ENCODE measurements at places on chromosomes 16 and 17. TPM values are rescaled to one million over a fixed set of nuclear protein-coding genes. Genes with fewer than 3 reads are reported as not detected.

FOXL1 gene
- not detected for total RNA-seq

CORO6 gene
- total RNA-seq = 1.7 TPM

UTS2R gene
- total RNA-seq = not detected

OR1F1 gene
- total RNA-seq = 0.38 TPM

CDH1 gene
- 0.64 TPM for total RNA-seq

MYO15A gene
- 2.0 TPM for total RNA-seq

C16orf86 gene
- total RNA-seq = 4.4 TPM

GRCh38 chr17:17356149-17356930 lies 53.2 kb downstream of the NT5M start:
- peak; percentile 51 for DNase-seq
- H3K27me3 ChIP-seq = no peaks in the 10 kb centered on the region
- no peak overlapping the region for H3K4me3 ChIP-seq
- no peaks in the 10 kb centered on the region for H3K36me3 ChIP-seq
- H3K27ac ChIP-seq = no peak overlapping the region

DNA sequence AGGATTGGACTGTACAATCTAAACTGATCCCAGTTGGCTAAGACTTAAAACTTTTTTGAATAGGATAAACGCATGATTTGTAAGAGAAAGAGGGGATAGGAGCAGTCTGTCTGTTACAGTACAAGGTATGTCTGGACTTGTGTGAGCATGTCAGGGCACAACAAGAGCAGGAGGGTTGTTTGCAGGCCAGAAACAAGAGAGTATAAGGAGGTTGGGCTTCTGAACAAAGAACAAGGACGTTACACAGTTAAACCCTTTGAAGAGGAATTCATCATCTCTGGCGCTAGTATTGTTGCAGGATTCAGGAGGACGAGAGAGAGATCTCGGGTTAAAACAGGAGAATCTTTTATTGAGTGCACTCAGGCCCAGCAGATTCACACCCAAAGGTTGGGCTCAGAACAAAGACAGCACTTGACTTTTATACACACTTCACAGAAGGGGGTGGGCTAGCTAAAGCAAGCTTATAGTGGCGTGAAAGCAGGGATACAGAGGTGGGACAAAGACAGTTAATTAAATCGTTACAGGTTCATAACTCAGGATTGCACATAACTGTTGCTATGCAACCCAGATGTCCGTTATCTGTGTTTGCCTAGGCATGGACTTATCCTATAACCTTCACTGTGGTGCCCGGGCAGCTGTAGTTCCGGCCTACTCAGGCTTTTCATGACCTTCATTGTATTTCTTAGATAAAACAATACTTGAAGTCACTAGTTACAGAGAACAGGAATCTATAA lies 34.3 kb downstream of the SEC14L1 start:
- no peaks in the 10 kb centered on the region for H3K4me1 ChIP-seq
- no peaks in the 10 kb centered on the region for H3K36me3 ChIP-seq
- DNase-seq = no peak

- DNase-seq = peak; percentile 21
- H3K4me3 ChIP-seq = peak overlapping the region; percentile 17
- H3K27me3 ChIP-seq = no peaks in the 10 kb centered on the region
- no peaks in the 10 kb centered on the region for H3K36me3 ChIP-seq
Observed at GRCh38 chr17:83080858-83081683, 1.7 kb downstream of the METRNL start.

DNA sequence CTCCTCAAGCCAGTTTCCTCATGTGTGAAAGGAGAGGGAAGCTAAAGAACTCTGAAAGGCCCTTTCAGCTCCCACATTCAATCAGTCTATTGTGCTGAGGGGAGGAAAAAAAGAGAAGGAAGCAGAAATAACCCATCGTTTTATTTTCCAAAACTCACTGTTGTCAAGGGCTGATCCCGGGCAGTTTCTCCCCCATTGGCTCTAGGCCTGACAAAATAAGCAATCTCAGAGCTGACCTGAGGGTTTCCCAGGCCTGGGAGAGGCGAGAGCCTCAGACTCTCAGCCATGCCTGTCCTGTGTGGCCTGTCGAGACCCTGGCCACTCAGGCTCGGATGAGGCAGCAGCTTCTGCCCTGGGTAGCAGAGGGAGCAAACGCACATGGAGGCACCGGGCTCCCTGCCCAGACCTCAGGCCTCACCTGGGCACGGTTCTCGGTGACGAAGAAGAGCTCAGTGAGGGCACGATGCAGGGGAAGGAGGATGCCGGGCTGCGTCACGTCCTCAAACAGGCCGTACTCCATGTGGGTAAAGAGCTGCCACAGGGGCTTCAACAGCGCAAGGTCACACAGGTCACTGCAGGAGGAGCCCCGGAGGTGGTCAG lies 45.0 kb upstream of the ATP2A3 start:
- H3K36me3 ChIP-seq = peaks cover 7% of the 10 kb centered on the region
- H3K27ac ChIP-seq = no peak overlapping the region
- no peaks in the 10 kb centered on the region for H3K27me3 ChIP-seq
- no peak for DNase-seq
- H3K4me1 ChIP-seq = peaks cover 7% of the 10 kb centered on the region

DNA sequence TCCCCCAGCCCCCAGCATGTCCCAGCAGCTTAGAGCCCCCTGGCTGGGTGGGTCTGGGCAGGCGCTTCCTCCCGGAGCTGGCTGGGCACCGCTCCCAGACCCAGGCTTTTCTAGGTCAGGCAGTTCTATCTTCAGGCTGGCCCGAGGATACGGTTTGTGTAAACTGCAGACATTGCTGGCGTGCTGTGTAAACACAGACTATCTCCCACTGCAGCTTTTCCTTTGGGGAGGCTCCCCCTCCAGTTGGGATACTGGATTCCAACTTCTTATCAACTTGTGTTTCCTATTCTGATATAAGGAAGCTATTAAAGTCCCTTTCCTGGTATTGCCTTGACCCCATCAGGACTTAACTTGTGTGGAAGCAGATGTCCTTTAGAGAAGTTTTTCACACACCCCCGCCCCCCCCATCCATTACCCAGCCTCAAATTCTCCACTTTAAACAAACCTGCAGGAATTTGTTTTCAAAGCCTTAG lies 18.3 kb upstream of the GNA13 start:
- H3K4me1 ChIP-seq = no peaks in the 10 kb centered on the region
- H3K27me3 ChIP-seq = no peaks in the 10 kb centered on the region
- H3K4me3 ChIP-seq = no peak overlapping the region
- H3K27ac ChIP-seq = no peak overlapping the region

GRCh38 chr17:62163847-62164246 lies 98.8 kb upstream of the MED13 start:
- no peaks in the 10 kb centered on the region for H3K4me1 ChIP-seq
- DNase-seq = no peak
- no peaks in the 10 kb centered on the region for H3K27me3 ChIP-seq
- no peak overlapping the region for H3K27ac ChIP-seq
- H3K36me3 ChIP-seq = no peaks in the 10 kb centered on the region

GRCh38 chr17:8687737-8688466 lies 56.7 kb downstream of the CCDC42 start:
- no peak overlapping the region for H3K4me3 ChIP-seq
- no peaks in the 10 kb centered on the region for H3K4me1 ChIP-seq
- no peak for DNase-seq
- H3K27ac ChIP-seq = no peak overlapping the region
- no peaks in the 10 kb centered on the region for H3K27me3 ChIP-seq

- H3K4me1 ChIP-seq = no peaks in the 10 kb centered on the region
- peak overlapping the region; percentile 49 for H3K4me3 ChIP-seq
- no peaks in the 10 kb centered on the region for H3K36me3 ChIP-seq
- no peaks in the 10 kb centered on the region for H3K27me3 ChIP-seq
- peak; percentile 14 for DNase-seq
- H3K27ac ChIP-seq = peak overlapping the region; percentile 60
Observed at GRCh38 chr17:55577687-55578086, 66.4 kb upstream of the SMIM36 start.

DNA sequence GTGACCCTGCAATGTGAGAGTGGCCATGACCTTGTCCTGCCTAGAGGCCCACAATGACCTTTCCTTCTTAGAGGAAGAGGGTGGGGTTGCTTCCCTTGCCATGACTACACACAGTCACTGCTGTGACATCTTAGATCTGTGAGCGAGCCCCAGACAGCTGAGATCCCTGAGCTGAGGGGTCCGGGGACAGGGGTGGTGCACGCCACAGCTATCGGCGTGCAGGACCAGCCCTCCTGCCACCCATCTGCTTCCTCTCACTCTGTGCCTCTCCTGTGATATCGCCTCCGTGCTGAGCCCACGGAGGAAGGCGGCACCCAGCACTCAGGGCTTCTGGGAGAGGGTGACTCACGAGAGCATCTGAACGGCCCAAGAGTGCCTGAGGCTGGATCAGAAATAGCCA lies 35.2 kb downstream of the KIAA0513 start:
- H3K36me3 ChIP-seq = no peaks in the 10 kb centered on the region
- H3K27ac ChIP-seq = no peak overlapping the region
- no peak for DNase-seq
- peaks cover 6% of the 10 kb centered on the region for H3K4me1 ChIP-seq
- H3K27me3 ChIP-seq = no peaks in the 10 kb centered on the region

- no peaks in the 10 kb centered on the region for H3K27me3 ChIP-seq
- H3K36me3 ChIP-seq = peaks cover 31% of the 10 kb centered on the region
- no peaks in the 10 kb centered on the region for H3K4me1 ChIP-seq
- no peak for DNase-seq
- no peak overlapping the region for H3K27ac ChIP-seq
Observed at GRCh38 chr16:57169327-57169726, 16.5 kb downstream of the PSME3IP1 start.

DNA sequence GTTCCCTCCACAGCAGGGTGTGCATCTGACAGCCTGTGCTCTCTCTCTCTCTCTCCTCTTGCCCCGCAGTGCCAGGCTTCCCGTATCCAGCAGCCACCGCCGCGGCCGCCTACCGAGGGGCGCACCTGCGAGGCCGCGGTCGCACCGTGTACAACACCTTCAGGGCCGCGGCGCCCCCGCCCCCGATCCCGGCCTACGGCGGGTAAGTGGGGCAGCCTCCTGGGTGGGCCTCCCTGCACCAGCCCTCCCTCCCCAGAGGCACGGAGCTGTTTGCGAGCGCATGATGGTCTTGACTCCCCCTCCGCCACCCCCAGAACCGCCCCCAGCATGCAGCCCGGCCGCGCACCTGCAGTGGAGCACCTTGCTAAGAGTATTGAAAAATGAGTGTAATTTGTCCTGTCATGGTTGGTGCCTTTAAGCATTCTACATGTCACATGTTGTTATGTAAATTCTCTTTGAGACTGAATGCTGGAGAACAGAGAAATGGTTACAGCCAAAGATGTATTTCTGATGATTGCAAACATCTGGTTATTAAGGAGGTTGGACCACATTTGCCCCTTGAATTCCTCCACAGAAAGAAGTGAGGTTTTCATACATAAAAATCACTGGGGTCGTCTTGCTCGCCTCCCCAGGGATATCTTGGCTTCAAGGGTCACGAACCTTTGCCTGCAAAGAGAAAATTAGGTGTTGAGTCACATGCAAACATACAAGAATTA lies 321.3 kb downstream of the RBFOX1 start:
- H3K27ac ChIP-seq = no peak overlapping the region
- no peaks in the 10 kb centered on the region for H3K4me1 ChIP-seq
- no peak for DNase-seq
- no peaks in the 10 kb centered on the region for H3K27me3 ChIP-seq
- no peak overlapping the region for H3K4me3 ChIP-seq

DNA sequence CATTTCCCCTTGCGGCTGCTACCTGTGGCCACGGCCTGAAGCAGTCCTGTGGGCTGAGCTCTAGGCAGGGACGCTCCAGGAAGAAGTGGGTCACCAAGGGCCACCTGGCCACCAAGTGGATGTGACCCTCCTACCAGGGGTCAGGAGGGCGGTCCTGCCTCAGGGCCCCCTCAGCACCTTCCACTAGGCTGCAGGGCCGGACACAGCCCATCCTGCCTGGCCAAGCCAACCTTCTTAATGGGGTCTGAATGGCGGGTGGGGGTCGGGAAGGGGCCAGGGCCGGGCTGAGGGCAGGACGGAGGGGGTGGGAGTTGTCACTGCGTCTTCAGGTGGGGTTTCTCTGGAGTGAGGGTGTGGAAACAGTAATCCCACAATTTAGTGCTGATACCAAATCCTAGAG lies 13.2 kb upstream of the MLKL start:
- no peaks in the 10 kb centered on the region for H3K36me3 ChIP-seq
- H3K27ac ChIP-seq = no peak overlapping the region

DNA sequence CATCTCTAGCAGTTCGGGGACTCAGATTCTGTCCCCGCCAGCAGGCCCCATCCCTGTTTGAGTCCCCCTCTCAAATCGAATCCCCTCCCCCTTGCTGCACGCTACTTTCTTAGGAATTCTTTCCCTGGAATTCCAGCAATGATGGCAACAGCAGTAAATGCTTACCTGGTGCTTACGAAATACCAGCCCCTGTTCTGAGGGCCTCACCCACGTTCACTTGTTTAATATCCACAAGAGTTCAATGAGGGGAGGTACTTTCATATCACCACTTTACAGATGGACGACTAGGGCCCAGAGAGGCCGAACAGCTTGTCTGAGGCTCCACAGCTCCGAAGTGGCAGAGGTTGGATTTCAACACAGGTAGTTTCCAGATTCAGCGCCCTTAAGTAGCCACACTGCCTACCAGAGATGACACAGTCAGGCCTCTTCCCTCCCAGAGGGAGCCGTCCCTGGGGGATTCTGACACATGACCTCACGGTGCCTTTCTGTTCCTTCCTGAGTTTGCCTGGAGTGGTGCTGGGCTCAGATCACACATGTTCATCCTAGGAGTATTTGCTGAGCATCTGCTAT lies 120.7 kb upstream of the GSE1 start:
- H3K27ac ChIP-seq = no peak overlapping the region
- no peak for DNase-seq
- no peak overlapping the region for H3K4me3 ChIP-seq
- no peaks in the 10 kb centered on the region for H3K27me3 ChIP-seq
- no peaks in the 10 kb centered on the region for H3K36me3 ChIP-seq
- no peaks in the 10 kb centered on the region for H3K4me1 ChIP-seq

- no peak for DNase-seq
- no peaks in the 10 kb centered on the region for H3K27me3 ChIP-seq
- no peaks in the 10 kb centered on the region for H3K36me3 ChIP-seq
- no peak overlapping the region for H3K4me3 ChIP-seq
- no peak overlapping the region for H3K27ac ChIP-seq
- no peaks in the 10 kb centered on the region for H3K4me1 ChIP-seq
Observed at GRCh38 chr16:28886945-28887344, 8.7 kb downstream of the ATP2A1 start.

GRCh38 chr17:68792873-68793272 lies 162.3 kb downstream of the ABCA8 start:
- H3K4me1 ChIP-seq = no peaks in the 10 kb centered on the region
- H3K36me3 ChIP-seq = no peaks in the 10 kb centered on the region
- no peaks in the 10 kb centered on the region for H3K27me3 ChIP-seq
- H3K4me3 ChIP-seq = no peak overlapping the region

GRCh38 chr16:2675714-2676113 lies 6.6 kb upstream of the KCTD5 start:
- no peak overlapping the region for H3K27ac ChIP-seq
- no peak for DNase-seq
- H3K27me3 ChIP-seq = no peaks in the 10 kb centered on the region
- peaks cover 2% of the 10 kb centered on the region for H3K36me3 ChIP-seq
- H3K4me3 ChIP-seq = no peak overlapping the region

- H3K4me1 ChIP-seq = peaks cover 10% of the 10 kb centered on the region
- H3K27me3 ChIP-seq = no peaks in the 10 kb centered on the region
- peak overlapping the region; percentile 80 for H3K4me3 ChIP-seq
- DNase-seq = no peak
- H3K36me3 ChIP-seq = no peaks in the 10 kb centered on the region
Observed at GRCh38 chr16:30394592-30395154, 547 bp upstream of the ZNF48 start.

Data from naive thymus-derived CD4-positive, alpha-beta T cell (primary cell).